Forelimb muscle (tissue), 1 donor: ENCODE measurements at places on chromosomes 5 and 9. TPM values are rescaled to one million over a fixed set of nuclear protein-coding genes. Genes with fewer than 3 reads are reported as not detected.

DNA sequence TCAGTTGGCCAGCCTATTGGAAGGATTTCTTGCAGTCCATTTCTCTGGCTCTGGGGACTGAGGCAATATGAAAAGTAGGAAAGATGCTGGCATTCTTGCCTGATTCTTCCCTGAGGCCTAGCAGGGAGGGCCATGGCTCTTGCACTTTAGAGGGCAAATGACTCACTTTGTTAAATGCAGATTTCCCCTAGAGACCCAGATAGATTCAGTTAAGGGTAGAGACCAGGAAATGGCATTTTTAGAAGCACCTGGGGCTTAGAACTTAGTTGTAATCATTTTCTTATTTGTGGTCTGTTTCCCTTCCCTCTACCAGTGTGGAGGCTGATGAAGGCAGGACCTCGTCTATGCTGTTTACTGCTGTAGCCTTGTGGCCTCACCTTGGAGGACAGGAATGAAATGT lies 112.8 kb upstream of the NR3C1 start:
- no peak for DNase-seq

DNA sequence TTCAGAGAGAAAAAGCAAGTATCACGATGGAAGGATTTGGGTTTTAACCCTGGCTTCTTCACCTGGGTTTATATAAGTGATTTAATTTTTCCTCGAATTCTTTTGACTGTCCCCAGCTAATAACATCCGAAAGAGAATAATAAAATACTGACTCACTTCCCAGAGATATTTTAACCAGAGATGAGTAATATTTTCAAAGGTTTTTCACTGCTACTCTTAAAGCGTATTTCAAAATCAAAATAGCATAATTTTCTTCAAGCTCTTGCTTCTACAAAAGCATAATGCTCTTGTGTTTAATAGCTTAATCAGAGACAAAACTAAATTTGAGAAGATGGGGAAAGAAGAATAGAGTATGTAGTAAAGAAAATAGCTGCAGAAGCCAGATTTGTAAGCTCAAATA lies 215.2 kb upstream of the PTGER4 start:
- no peak for DNase-seq

DNA sequence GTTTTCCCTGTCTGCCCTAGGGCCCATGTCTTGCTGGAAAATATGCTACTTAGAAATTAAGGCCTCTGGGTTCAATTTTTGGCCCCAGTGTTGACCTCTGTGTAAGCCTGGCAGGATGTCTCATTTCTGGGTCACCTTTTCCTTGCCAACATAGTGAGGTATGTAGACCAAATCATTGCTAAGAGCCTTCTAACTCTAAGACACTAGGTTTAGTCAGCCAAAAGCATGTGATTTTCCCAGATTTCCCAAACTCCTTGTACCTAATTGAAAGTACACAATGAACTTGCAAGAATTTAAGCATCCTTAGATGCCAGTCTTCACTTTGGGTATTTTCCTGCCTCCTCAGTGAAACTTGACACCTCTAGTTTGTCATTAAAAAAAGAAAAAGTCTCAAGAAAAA lies 77.0 kb downstream of the GALNT10 start:
- DNase-seq = no peak

DNA sequence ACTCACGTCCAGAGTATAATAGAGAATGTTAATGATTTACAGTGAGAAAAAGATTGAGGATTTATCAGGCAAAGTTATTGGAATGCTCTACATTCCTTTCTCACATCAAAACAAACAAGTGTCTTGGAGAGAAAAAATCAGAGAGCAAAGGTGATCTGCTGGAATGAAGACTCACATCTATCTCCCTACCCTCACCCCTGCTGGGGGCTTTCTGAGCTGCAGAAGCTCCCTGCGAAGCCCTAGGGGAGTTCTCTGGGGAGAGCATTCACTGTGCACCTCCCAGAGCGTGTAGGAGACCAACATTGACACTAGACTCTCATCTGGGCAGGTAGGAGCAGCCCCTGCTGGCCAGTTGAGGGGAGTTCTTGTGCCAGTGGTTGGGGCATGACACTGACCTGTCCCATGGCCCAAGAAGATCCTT lies 76.6 kb upstream of the ADAMTS16 start:
- DNase-seq = no peak

PSD2 gene
- polyA plus RNA-seq = 0.19 TPM

ZNF462 gene
- 8.6 TPM for polyA plus RNA-seq
